ENCODE measurements at places on chromosomes 5 and 9. TPM values are rescaled to one million over a fixed set of nuclear protein-coding genes. Genes with fewer than 3 reads are reported as not detected.

BARX1 gene
- 0.35 TPM for total RNA-seq

GRCh38 chr9:99057665-99058625, 47.0 kb upstream of the TGFBR1 start:
- DNase-seq = no peak

DNA sequence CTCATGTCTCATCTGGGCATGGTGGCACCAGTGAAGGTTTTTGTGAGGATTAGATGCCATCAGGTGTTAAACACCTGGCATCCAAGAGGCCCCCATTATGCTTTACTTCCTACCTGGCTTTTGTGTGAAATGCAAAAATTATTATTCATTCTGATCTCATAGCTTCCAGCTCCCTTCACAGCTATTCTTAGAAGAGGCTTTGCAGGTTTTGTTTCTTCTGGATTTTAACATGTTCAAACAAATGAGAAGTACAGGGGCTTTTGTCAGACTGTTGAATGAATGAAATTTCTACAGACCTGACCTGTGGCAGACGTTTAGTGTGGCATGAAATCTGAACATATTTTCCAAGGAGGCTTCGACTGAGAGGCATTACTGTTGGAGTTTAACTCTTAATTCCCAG, 14.3 kb upstream of the CORO2A start:
- no peak for DNase-seq

DNA sequence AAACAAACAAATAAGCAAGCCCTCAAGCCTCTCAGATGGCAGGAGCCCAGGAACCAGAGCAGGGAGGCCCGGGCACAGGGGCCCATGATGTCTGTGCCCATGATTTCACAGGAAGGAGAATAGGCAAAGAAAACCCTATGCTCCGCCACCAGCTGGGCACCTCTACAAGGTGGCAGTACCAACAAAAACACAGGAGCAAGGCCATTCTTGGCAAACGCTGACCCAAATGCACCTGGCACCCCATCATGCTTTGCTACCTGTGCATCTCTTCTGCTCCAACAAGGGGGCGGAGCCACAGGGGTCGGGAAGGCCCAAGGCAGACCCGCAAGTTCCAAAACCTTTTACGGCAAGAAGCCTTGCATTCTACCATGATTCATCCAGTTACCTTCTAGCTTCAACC, 3.1 kb downstream of the BRD3 start:
- DNase-seq = peak; percentile 44

DNA sequence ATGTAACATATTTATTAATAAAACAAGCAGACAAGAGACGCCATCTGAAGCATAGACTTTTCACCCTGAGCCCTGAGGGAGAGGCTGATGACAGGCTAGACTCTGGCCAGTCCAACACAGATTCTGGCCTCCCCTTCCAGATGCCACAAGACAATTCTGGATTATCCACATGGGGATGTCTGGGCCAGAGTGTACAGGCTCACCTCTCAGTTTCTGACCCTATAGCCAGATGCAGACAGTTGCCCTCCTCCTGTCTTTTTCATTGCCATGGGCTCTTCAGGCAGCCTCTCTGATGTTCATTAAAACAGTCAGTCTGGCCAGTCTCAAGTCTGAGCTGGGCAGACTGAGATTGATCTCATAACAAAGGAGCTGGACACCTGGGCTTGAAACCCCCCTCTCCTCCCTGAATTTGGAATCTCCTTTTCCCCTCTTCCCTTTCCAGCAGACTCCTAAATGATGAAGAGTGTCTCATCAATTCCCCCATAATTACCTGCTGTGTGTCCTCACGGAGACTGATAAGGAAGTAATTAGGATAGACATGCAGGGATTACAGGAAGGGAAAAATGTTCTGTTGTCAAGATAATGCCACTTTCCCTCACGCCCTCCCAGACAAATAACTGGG, 89.6 kb downstream of the ASTN2 start:
- no peak for DNase-seq

GRCh38 chr9:124752967-124753366, 18.1 kb downstream of the NR6A1 start:
- DNase-seq = no peak
